ENCODE measurements at places on chromosomes 12 and 14. TPM values are rescaled to one million over a fixed set of nuclear protein-coding genes. Genes with fewer than 3 reads are reported as not detected.

- DNase-seq = no peak
- H3K4me1 ChIP-seq = no peaks in the 10 kb centered on the region
- H3K36me3 ChIP-seq = no peaks in the 10 kb centered on the region
These were observed 278.3 kb downstream of the DPF3 start for GRCh38 chr14:72615451-72616121.

- DNase-seq = no peak
- peak overlapping the region; percentile 5 for H3K27ac ChIP-seq
- no peaks in the 10 kb centered on the region for H3K36me3 ChIP-seq
These were observed 118.7 kb upstream of the MDM1 start for GRCh38 chr12:68450947-68451260.

- H3K4me3 ChIP-seq = no peak overlapping the region
- H3K4me1 ChIP-seq = no peaks in the 10 kb centered on the region
- no peak overlapping the region for H3K27ac ChIP-seq
These were observed 444.4 kb upstream of the ATP2B1 start for GRCh38 chr12:90152897-90153624.

GRCh38 chr12:55548756-55549155, 646 bp upstream of the OR6C4 start:
- H3K36me3 ChIP-seq = no peaks in the 10 kb centered on the region
- H3K4me3 ChIP-seq = no peak overlapping the region
- no peaks in the 10 kb centered on the region for H3K4me1 ChIP-seq
- H3K27me3 ChIP-seq = no peaks in the 10 kb centered on the region
- no peak overlapping the region for H3K27ac ChIP-seq

- H3K36me3 ChIP-seq = no peaks in the 10 kb centered on the region
- H3K27ac ChIP-seq = no peak within 1 kb of the TSS
- DNase-seq = peak; percentile 63
- no peaks in the 10 kb centered on the region for H3K27me3 ChIP-seq
- peak within 1 kb of the TSS; percentile 61 for H3K4me3 ChIP-seq
These were observed at the start of gene C1R for GRCh38 chr12:7092229-7092985. Gene C1R, minus strand, starts transcription at chr12:7092445. Its CDS starts 57 bp downstream, at chr12:7092388.

GRCh38 chr12:57101892-57102695, 9.1 kb downstream of the STAT6 start:
- H3K27ac ChIP-seq = peak overlapping the region; percentile 12
- no peak for DNase-seq
- no peaks in the 10 kb centered on the region for H3K27me3 ChIP-seq

DNA sequence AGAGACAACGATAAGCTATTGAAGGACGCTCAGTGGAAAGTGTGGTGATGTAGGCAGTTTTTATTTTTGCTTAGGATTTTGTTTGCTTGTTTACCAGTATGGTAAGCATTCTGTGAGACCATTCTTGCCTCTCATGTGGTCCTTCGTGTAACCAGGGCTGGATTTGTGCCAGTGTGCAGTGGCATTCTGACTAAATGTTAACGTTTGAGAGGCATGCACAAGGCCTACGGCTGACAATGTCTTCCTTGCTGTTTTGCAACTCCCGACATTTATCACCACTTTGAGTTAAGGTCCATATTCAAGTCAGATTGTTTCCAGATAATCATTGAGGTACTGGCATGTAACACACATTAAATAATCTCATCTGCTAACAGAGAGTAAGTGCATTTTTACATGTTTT, 102.3 kb upstream of the BCAT1 start:
- H3K27ac ChIP-seq = peak overlapping the region; percentile 78
- DNase-seq = no peak
- H3K4me3 ChIP-seq = peak overlapping the region; percentile 64

CCDC198 gene
- not detected for total RNA-seq

EDDM3A gene
- total RNA-seq = not detected

All from CD8-positive, alpha-beta memory T cell (primary cell).